ENCODE measurements at places on chromosomes 12 and 14. TPM values are rescaled to one million over a fixed set of nuclear protein-coding genes. Genes with fewer than 3 reads are reported as not detected.

- DNase-seq: no peak
Observed at GRCh38 chr12:98606359-98606988, 13.0 kb downstream of the SLC25A3 start.

- no peak for DNase-seq
Observed at GRCh38 chr14:104105822-104106470, 20.4 kb downstream of the ASPG start.

DNA sequence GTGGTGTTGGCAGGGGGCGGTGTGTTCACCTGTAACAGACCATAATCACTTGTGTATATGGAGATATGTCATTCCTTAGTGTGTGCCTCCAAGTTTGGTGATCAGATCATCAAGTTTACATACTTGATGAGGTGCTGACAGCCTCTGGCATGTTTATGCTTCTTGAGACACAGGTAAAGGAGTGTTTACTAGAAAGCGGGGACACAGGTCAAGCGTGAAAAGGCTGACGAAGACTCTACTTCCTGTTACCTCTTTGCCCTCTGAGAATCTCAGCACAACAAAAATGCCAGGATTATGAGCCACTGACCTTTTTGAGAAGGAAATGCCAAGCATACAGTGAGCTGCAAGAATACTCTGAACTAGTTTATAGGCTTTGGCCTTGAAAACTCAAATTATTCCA lies 29.6 kb downstream of the PRDM4 start:
- no peak for DNase-seq

GRCh38 chr12:131513606-131514005 lies 197.3 kb upstream of the SFSWAP start:
- no peak for DNase-seq

DNA sequence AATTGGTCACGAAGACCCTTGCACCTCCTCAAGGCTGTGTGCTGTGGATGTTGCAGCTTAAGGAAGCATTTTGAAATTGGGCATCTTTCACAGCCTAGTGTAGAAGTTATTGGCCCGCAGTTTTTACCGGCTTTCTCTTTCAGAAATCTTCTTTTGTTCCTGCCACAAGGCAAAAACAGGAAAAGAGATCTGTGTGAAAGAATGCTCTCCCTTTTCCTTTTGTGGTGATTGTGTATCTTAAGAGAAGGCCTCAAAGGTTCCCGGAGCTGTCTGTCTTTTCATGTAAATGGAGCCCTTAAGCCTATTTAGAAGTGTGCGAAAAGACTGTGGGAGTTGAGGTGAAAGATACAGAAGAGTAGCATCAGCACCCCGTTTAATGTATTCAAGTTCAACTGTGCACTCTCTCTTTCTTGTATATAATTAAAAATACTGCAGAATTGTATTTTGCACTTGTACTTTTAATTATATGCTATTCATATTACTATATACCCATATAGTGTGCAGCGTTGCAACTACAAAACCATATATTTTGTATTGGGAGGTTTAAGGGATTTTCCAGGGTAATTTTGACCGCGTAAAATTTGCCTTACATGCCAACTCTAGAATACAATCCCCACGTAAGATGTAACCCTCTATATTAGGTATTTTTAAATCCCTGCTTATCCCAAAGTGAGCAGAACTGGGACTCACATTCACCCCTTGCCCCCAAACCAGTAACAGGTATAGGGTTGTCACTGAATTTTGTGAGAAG lies 441.7 kb downstream of the RAD51B start:
- no peak for DNase-seq

KRT73 gene
- total RNA-seq: not detected

All from Panc1 (cell line).